Suppressor macrophage (primary cell): ENCODE measurements at places on chromosomes 7 and 10.

- DNase-seq = no peak
These were observed 58.7 kb downstream of the BMPR1A start for GRCh38 chr10:86815035-86815617.

- no peak for DNase-seq
These were observed 248.9 kb downstream of the KIAA1217 start for GRCh38 chr10:24457661-24458318.

DNA sequence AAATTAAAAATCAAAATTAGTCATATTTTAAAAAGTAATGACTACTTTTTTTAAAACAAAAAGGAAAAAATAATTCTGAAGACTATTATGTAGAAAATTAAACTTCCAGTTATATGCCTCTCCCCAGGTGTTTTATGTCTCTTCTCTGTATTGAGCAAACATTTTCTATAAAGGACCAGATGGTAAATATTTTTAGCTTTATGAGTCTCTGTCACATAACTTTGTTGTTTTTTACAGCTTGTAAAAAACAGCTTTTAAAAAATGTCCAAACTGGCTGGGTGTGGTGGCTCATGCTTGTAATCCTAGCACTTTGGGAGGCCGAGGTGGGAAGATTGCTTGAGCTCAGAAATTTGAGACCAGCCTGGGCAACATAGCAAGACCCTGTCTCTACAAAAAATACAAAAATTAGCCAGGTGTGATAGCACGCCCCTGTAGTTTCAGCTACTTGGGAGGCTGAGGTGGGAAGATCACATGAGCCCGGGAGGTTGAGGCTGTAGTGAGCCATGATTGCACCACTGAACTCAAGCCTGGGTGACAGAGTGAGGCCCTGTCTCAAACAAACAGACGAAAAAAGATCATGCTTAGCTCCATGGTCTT is 23.5 kb downstream of the GARS1 start:
- no peak for DNase-seq

DNA sequence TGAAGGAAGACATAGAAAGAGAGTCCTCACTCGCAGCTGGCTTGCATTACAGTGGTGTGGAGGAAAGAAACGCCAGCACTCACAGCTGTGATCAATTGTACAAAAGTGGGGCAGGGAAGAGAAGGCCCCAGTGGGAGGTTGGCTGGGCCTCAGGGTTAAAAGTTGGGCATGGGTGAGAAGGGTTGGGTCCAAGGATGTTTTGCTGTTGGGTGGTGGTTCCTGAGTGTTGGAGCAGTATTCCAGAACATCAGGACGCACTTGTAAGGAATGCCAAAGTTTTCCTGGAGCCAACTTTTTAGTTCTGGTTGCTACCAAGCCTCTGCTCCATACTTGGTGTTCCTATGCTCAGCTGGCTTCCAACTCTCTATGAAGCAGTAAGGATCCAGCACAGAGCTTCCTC is 55.4 kb upstream of the MKRN1 start:
- no peak for DNase-seq

- DNase-seq = no peak
These were observed 76.2 kb downstream of the CDH23 start for GRCh38 chr10:71472912-71473311.

DNA sequence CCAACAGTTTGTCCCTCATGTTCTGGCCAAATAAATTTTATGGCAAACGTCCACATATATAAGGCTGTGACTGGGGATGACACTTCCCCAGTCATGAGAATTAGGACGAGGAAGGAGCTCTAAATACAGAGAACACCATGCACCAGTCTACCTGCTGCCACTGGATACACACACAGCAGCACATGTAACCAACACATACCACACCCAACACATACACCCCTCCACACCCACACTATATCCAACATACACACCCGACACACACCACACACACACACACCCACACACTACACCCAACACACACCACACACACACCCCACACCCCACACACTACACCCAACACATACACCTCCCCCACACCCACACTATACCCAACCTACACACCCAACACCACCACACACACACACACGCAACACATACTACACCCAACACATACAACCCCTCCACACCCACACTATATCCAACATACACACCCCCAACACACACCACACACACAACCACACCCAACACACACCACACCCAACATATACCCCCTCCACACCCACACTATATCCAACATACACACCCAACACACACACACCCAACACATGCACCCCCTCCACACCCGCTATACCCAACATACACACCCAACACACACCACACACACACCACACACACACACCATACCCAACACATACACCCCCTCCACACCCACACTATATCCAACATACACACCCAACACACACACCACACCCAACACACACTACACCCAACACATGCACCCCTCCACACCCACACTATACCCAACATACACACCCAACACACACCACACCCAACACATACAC is 74.1 kb downstream of the HIPK2 start:
- DNase-seq = peak; percentile 14

DNA sequence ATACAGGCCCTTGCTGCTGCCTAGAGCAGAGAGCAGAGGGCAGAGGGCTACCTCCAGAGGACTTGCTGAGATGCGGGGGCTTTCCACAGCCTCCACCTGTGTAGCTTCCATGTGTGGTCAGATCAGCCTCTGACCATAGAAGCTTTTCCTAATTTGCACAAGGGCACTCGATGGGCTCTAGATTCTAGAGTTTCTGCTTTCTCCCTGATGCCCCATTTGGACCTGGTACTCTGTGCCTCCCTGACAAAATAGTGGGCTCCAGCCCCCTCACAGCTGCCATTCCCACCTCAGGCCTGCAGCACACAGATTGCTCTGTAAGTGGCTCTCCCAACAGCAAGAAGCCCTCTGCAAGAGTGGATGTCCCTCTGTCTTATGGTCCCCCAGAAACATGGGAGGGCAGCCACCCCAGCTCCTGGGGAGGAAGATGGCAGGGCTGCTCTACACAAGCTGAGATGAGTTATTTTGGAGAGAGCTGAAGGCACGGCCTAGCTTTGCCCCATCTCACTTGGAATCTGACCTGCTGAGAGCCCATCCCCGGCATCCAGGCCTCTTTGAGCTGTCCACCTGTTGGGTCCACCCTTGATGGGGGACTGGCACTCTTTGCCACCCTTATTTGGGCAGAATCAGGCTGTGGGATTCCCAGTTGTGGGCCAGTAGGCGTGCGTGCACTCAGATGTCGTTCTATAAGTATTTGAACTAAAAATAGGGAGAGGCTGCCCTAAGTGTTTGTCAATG is 16.7 kb downstream of the TMEM273 start:
- no peak for DNase-seq

DNA sequence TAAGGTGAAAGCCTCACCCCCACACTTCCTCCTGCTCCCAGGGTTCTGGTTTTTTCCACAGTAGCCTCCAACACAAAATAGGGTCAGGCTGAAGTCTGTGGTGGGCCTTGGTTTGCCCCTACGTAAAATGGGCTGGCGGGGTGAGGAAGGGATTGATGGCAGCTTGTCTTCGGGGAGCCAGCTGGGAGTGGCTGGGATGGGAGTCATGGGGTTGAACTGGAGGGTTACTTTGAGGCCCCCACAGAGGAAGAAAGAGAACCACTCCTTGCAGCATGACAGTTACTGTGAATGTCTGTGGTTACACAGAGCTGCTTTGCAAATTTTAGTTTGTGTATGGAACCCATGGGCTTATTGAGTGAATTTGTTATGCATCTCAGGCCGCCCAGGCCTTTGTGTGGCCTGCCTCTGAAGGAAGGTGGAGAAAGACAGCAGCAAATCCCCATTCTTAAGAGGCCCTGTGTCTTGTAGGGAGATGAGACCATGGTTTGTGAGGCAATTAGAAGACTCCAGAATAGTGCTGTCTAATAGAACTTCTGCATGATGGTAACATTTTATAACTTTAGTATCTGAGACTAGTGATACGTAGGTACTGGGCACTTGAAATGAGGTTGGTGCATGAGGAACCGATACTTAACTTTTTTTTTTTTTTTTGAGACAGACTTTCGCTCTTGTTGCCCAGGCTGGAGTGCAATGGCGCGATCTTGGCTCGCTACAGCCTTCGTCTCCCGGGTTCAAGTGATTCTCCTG is 8.1 kb downstream of the TRIM8 start:
- DNase-seq = peak; percentile 30

DNA sequence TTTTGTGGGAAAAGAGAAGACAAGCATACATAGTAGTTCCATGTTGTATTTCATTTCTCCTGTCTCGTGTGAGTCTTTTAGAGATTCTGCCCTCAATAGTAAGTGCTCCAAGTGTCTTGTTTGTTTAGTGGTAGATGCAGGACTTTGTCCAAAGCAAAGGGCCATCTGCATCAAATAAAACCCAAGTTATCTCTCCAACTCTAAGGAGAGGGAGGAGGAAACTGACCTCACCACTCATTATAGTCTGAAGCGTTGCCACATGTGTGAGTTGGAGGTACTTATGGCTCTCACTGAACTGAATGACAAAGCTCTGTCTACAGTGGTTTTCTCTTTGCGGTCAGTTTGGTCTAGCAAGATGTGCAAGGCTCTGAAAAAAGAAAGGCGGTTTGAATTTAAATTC is 272.6 kb downstream of the DOCK4 start:
- DNase-seq = no peak

GRCh38 chr7:70237831-70238575 is 639.7 kb downstream of the AUTS2 start:
- DNase-seq = peak; percentile 13

- no peak for DNase-seq
These were observed 13.2 kb downstream of the LDB1 start for GRCh38 chr10:102106998-102107397.

DNA sequence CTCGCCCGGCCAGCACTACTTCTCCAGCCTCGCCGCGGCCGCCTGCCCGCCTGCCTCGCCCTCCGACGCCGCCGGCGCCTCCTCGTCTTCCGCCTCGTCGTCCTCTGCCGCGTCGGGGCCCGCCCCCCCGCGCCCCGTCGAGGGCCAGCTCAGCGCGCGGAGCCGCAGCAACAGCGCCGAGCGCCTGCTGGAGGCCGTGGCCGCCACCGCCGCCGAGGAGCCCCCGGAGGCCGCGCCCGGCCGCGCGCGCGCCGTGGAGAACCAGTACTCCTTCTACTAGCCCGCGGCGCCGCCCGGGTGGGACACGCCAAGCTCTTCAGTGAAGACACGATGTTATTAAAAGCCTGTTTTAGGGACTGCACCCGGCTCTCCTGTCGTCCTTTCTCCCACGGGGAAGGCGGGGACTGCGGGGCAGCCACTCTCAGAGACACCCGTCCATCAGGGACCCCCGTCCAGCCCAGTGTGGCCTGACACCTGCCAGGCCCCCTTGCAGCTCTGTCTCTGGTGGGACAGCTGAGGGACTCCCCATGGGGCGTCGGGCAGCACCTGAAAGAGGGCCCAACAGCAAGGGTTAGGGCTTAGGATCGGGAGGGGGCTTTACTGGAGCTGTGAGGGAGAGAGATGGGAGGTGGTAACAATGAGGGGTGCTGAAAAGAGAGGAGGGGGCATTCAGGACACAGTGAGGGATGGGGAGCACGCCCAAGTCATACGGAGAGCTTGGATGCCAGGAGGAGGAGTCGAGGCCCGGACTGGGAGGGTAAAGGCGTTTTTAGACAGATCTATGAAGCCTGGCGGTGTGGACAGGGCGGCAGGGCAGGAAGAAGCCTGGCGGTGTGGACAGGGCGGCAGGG is 34.7 kb downstream of the SPDYE6 start:
- DNase-seq = peak; percentile 19
